ENCODE measurements at places on chromosomes 2 and 18.

DNA sequence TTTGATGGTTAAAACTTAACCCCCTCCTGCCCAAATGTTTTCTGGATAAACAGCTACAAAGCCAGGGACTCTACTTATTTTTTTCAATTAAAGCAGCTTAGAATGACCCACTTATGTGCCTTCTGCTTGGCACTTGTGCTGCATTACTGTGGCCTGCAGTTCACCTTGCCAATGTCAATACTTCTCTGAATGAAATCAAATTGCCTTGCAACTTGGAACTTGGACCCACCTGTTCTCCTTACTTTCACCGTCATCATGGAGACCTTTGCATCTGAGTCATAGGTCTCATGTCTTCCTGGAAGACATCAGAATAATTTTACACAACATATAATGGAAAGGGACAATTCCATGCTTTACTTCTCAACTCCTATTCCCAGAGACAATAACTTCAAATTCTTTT lies 92.1 kb upstream of the FHL2 start:
- DNase-seq = no peak

GRCh38 chr2:75221862-75222261 lies 22.5 kb upstream of the TACR1 start:
- no peak for DNase-seq

GRCh38 chr18:55354795-55355194 lies 233.2 kb downstream of the TCF4 start:
- DNase-seq = no peak

GRCh38 chr18:59718108-59718463 lies 20.9 kb upstream of the CCBE1 start:
- no peak for DNase-seq

- no peak for DNase-seq
Observed at GRCh38 chr2:147968571-147968970, 52.0 kb downstream of the ORC4 start.

DNA sequence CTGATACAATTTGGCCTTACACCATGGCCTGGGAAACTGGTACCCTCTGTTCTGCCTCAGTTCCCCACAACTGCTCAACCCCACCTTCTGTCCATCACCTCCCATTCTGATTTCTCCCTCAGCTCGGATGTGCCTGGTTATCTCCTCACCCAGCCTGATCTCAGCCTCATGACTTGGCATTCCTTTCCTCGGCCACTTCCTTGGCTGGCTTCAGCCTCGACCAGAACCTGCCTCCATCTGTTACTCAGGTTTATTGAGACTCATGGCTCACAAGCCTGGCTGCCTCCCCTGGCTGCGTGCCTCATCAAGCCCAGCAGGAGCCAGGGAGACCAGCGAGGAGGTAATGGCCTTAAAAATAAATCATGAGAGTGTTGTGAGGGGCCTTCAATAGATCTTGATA lies 356.2 kb upstream of the SPRED2 start:
- DNase-seq = no peak

DNA sequence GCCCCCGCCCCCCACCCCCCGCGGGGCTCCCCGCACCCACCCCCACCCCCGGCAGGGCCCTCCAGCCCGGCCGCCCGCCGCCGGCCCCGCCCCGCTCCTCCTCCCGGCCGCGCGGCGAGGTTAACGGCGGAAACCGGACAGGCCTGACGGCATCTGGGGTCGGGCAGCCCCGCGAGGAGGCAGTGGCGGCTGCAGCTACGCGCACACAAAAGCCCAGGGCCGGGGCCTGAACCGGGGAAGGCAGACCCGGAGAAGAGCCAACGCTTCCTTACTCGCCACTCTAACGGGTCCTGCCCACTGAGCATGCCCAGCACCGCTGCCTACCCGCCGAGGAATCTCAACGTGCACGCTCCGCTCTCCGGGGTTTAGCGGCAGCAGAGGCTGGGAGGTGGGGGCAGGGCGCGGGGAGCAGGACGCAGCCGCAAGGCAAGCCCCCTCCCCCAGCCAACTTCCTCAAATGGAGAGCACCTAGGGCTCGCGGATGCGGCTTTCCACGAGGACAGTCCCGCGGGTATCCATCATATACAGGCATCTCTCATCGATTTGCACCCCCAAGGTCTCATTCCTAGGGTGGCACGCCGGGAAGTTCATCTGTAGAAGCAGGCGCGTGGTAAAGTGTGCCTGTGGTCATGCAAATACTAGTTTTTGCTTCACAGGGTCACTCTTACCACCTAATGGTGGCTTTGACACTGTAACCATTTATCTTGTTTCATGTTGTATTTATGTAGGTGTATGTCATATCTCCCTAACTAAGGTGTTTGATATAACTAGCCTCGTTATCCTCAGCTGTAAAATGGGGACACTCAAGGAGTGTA lies at the start of gene MEMO1:
MEMO1 (minus strand) TSS at position 339 of the 815 bp plus-strand sequence. CDS start 761 bp downstream, outside the sequence.
- peak; percentile 78 for DNase-seq

DNA sequence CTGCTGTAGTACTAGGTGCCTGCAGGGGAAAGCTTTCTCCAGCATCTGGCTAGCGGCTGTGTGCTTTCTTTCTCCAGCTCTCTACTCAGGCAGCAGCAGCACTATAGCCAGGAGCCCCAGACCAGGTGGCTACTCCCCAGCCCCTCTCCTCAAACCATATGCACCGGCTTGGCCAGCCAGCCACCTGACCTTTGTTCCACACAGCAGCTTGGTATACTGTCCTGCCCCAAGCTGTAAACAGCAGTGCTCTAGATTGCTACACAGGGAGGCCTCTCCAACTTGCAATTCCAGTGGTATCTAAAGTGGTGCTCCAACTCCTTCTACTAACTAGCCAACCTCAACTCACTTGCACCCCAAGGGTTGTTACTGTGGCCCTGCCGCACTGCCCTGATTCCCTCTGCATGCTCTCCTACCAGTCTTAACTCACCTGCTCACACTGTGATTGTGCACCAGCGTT lies 19.6 kb downstream of the LDAH start:
- no peak for DNase-seq

DNA sequence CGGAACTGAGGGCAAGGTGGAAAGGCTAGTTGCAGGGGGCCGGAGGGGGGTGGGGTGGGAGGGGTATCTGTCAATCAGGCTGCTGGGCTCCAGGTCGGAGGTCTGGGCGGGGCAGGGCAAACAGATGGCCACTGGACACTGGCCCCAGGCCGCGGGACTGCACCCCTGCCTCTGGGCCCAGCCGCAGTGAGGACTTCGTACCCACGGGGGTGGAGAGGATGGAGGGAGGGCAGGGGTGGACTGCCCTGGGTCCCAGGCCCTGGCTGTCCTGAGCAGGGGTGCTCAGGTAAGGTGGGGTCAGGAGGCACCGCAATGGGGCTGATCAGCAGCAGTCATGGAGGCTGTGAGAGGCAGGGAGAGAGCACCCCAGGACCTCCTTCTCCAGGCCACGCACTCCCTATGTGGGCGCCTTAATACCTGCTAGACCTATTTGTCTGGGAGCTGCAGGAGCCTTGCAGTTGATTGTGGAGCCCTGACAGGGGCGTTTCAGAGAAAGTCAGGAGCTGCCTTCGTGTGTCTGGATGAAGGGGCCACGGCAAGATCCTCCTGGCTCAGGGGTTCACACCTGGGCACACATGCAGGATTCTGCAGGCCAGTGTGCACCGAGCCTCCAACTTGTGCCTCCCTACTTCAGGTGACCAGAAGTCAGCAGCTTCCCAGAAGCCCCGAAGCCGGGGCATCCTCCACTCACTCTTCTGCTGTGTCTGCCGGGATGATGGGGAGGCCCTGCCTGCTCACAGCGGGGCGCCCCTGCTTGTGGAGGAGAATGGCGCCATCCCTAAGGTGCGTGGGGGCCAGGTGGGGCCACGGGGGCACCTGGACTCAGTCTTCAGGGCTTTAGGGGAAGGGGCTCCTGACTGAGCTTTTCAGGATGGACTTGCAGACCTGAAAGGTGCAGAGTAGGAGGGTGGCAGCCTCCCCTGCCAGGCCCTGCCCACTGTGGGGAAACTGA lies 1.5 kb downstream of the CTDSP1 start:
- DNase-seq = no peak

GRCh38 chr2:22079583-22079982 lies 955.8 kb downstream of the TDRD15 start:
- no peak for DNase-seq

DNA sequence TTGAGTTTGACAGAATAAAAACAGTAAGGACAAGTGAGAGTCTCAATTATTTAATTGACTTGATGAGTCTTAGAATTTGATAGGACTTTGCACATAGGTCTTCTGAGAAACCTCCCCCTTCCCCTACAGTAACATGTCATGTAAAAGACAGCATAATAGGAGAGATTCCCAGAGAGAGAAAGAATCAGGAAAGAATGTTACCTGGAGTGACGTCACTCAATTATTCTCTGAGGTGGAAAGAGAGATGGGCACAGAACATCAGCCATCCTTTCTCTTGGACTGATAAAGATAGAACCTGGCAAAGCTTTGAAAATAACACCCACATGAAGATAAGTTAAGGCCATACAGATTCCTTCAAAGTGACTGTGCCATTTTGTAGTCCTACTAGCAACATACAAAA lies 19.3 kb upstream of the FRZB start:
- DNase-seq = no peak

- no peak for DNase-seq
Observed at GRCh38 chr18:56443166-56443907, 195.1 kb downstream of the TXNL1 start.

DNA sequence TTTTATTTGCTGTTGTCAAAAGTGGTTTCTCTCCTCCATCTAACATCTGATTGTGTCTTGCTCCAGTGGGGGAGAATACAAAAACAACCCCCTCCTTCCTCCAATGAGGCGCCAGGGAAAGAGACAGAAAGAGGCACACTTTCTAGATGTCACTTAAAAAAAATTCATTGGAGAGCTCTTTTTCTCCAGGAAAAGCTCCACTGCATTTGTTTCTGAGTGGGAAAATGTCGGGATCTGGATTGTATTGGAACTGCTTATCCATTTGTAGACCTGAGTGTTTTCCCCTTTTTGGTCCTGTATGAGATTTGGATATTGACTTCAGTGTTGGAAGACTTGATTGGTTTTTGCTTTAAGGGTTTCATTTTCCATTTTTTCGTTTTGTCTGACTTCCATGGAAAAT lies 995 bp downstream of the MBD5 start:
- DNase-seq = no peak

DNA sequence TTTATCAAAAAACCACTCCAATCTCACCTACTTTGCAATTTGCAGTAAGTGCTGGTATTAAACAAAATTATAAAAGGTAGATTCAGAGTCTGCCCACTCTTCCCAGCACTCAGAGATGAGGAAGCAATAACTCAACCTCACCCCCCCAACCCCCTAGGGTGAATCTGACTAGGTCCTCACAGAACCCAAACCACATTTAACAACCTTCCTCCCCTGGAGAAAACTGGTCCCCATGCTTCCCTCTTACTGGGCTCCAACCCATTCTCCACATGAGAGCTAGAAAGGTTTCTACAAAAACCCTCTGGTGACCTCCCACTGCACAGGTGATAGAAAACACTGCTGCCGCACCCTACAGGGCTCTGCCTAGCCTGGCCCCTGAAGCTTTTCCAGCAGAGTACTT lies 40.5 kb upstream of the BMP10 start:
- no peak for DNase-seq

Measured in NCI-H2081 treated with DMSO at 0.1 percent for 48 hours (cell line).